ENCODE measurements at places on chromosomes 16 and 17.

DNA sequence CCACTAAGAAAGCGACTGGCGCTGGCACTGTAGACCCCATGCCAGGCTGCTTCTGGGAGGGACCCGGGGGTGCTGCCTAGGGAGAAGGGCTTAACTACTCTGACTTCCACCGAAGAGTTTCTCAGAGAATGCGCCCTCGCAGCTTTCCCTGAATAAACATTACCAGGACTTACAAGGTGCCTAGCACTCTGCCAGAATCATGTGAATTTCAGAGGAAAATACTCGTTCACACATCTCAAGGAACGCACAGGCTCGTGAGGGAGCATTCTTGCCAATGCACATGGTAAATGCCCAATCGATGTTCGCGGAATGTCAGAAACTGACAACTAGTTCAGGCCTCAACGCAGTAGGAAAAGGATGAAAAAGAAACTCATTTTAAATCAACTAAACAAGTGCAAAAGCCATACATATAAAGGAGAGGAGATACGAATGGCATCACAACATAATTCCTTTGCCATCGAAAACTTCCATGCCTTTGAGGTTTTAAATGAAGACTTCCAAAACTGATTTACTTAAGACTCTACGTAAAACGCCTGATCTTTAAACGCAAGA is 999 bp downstream of the CMC2 start:
- no peak for DNase-seq

DNA sequence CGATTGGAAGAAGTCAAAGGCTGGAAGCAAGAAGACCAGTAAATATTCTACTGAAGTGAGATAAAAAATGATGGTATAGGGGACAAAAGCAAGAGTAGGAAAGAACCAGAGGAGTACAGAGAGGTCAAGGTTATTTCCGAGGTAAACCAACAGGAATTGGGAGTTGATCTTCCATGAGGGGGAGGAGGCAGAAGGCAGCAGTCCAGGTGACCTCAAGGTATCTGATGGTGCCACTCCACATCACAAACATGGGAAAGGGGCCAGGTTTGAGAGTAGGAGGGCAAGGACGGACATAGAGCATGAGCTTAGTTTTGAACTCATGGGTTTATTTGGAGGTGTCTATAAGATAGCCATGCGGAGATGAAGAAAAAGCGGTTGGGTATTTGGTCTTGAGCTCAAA is 79.4 kb upstream of the CDYL2 start:
- DNase-seq, result no peak

DNA sequence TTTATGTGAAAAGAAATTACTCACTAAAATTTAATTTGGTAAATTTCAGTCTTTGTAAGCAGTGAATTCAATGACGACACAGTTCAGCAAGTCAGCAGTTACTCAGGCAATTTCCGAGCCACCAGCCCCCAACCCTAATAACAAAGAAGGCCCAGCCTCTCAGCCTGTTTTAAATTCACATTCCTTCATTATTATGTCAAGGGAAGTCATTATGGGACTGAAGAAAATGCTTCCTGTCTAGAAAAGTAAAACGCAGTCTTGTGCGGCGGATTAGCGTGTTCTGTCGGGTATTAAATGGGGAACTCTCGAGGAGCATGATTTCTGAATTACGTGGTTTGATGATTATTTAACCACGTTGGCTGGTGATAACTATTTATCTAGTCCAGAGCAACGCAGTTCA is 177.6 kb downstream of the AIPL1 start:
- no peak for DNase-seq

DNA sequence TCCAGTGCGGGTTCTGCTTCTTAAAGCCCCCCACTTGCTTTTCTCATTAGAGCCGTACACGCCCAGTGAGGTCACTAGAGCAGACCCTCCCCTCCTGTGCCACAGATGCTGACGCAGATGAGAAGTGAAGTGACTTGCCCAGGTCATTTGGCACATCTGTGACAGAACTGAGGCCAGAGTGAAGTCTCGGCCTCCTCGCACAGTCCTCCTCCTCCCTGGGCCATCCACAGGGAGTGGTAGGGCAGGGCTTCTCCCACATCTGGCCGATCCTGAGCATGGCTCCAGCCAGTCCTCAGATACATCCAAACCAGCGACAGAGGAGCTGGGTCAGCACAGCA is 15.3 kb upstream of the TBX2 start:
- no peak for DNase-seq

DNA sequence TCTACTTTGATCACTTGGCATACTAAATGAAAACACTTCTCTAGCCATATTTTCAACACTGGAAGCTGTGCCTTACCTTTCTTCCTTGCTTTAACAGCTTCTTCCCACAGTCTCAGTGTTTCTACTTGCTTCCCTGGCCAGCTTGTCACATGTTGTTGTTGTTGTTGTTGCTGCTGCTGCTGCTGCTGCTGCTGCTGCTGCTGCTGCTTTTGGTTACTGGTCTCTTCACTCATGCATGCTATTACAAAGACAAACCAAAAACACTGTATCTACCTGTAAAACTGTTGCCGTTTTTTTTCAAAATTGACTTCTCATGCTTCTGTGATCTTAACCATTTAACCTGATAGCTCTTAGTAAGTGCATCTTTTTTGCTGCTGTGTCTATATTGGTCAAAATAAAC is 9.0 kb downstream of the VEZF1 start:
- DNase-seq, result no peak

DNA sequence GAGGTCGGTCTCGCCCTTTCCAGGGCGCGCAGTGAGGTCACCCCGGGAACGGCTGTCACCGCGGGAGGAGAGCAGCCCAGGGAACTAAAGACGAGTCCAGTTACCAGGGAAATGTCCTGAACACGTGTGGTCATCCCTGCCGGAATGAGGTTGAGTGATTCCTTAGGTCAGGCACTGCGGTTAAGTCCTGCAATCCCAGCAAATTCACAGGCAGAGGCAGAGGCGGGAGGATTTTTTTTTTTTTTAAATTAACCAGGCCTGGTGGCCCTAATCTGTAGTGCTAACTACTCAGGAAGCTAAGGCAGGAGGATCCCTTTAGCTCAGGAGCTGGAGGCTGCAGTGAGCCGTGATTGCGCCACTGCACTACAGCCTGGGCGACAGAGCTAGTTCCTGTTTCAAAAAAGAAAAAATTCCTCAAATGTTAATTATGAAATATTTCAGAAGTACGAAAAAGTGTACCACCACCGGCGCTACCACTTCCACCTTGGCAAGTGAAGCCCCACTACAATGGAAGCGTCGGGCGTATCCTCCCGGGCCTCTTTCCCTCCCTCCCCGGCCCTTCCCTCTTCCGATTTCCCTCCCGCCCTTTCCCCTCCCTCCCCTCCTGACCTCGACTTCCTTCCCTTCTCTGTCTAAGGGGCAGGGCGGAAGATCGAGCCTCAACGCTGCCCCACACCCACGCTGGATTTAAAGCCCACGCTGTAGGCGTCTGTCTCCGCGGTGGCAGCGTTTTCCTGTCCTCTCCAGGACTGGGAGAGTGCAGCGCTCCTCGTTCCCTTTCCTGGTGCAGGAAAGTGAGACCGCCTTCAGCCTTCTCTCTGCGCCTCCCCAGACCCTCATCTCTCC is 27.3 kb downstream of the SLFN11 start:
- DNase-seq, result peak; percentile 33

DNA sequence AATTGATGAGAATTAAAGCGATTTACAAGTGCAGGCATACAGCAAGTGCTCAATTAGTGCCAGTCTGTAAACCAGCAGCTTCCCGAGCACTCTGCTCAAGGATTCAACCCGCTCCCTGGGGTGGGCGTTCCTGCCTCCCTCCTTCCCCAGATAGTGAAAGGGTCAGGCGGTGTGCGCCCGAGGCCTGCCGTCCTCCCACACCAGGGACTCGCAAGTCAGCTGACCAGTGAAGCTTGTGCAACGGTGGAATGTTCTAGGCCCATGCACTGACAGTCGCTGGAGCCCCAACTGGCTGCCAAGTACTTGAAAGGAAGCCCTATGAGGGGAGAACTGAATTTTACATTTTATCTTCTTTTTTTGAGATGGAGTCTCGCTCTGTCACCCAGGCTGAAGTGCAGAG is 53.5 kb upstream of the PABPN1L start:
- no peak for DNase-seq

DNA sequence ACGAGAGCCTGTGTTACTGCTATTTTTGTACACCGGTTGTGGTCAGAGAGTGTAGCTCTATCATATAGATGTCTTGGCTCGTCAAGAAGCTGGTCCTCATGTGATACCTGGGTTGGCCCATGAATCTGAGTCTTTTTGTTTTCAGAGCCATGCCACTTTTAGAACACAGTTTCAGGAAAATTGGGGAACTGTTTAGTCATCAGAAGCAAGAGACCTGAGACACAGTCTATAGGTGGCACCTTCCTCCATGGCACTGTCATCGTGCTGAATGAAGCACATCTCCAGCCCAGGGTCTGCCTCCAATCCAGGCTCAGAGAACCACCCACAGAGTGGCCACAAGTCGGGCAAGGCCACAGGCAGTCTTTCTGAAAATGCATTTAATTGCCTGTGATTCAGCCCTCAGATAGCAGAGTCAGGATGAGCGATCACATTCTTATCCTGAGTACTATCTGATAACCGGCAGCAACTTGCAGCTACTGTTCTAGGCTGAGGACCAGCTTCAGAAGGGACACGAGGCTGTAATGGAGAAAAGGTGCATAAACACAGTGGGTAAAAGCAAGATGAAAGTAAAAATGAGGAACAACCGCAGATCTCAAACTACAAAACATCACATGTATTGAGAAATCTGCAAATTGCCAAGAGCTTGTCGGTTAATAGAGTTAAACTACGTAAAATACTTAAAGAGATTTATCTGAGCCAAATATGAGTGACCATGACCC is 14.2 kb upstream of the HAPSTR1 start:
- no peak for DNase-seq

DNA sequence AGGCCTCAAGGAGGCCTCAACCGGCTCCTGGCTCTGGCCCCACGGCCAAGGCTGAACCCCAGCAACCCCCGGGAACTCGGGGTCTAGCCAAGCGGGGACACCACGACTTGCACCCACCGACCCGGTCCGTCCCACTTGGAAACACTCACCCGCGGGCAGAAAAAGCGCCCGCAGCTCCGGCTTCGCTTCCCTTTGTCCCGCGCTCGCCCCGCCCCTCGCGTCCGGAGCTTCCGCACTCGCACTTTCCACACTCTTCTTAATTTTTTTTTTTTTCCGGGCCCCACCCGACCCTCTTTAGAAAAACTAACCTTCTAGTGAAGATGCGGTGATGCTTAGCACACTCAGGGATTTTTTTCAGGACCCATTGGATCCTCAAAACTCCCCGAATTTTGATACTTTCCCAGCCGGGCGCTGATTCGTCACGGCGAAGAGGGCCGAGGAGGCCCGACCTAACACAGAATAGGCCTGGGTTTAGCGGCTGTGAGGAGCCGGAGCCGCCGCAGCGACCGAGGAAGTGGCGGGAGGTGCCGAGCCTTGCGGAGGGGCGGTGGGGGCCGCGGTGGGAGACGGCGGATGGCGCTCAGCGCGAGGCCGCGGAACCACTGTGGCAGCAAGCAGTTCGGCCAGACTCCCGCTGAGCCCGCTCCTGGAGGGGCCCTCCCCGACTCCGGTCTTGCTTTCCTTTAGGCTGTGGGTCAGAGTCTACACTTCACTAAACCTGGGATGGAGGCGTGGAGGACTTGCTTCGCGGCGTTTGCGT is at the start of gene SMARCE1:
Gene SMARCE1 (minus strand): TSS at position 195 of the 760 bp plus-strand sequence. CDS start 2,016 bp downstream, outside the sequence.
- peak; percentile 55 for DNase-seq

- no peak for DNase-seq
Observed at GRCh38 chr17:41523787-41524186, 4.3 kb downstream of the KRT19 start.

GRCh38 chr17:82489117-82489516 is 30.4 kb upstream of the FOXK2 start:
- DNase-seq, result no peak

DNA sequence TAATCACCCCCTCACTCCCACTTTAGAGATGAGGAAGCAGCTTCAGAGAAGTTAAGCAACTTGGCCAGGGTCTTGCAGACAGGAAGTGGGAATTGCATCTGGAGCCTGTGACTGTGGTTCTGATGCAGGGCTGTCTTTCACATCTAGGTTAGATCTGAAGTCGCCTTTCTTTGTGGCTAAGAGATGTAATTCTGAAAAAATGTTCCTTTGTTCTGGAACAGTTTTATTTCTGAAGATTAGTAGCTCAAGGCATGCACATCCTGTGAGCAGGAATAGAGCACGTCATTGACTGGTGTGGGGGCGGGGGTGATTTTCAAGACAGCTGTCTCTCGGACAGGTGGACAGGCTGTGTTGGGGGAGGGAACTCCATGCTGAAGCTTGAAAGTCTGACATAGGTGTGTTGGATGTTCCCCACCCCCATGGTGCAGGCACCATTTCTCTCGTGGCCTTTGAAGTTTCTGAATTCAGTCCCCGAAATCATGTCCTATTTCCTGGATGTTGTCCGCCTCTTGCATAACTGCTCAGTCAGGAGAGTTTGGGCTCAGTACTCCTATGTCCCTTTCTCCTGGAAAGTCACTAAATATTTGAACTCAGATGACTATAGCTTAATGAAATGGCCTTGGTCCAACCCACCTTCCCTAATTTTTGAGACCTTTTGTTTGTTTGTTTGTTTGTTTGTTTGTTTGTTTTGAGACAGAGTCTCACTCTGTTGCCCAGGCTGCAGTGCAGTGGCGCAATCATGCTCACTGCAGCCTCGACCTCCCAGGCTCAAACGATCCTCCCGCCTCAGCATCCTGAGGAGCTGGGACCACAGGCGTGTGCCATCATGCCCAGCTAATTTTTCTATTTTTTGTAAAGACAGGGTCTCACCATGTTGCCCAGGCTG is 21.0 kb upstream of the HERPUD1 start:
- peak; percentile 37 for DNase-seq

GRCh38 chr17:16425698-16426659 is 10.6 kb downstream of the TRPV2 start:
- no peak for DNase-seq

GRCh38 chr16:81018496-81018895 is 11.5 kb downstream of the CENPN start:
- no peak for DNase-seq

GRCh38 chr17:660453-660852 is 54.2 kb downstream of the VPS53 start:
- DNase-seq, result no peak

- DNase-seq, result no peak
Observed at GRCh38 chr16:61890386-61890785, 145.9 kb downstream of the CDH8 start.

GRCh38 chr16:57763285-57764005 is 27.9 kb downstream of the KATNB1 start:
- no peak for DNase-seq

- DNase-seq, result peak; percentile 44
Observed at GRCh38 chr16:71956486-71956885, 43.7 kb downstream of the PKD1L3 start.

GRCh38 chr17:75518201-75518600 is 1.9 kb downstream of the TSEN54 start:
- DNase-seq, result peak; percentile 43
